ENCODE measurements at places on chromosomes 4 and X.

GRCh38 chr4:106530024-106530361, 161.4 kb upstream of the GIMD1 start:
- no peak for DNase-seq

- DNase-seq = no peak
Measured at GRCh38 chr4:4912155-4912554, 52.7 kb downstream of the MSX1 start.

DNA sequence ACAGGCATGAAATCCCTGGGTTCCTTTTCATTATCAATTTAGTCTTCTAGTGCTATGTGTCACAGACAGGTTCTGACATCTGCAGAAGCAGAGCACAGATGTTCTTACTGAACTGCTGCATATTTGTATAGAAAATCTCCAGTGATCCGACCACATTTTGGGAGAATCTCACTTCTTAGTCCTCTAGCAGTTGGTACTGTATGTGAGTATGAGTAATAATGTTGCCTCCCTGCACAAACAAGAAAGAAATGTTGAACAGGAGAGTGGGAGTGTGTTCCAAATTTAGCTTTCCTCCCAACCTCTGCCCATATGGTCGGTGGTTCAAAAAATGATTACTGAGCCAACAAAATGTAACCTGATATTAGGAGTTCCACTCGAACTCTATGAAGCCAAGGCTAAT, 165.3 kb upstream of the GPC4 start:
- no peak for DNase-seq

- no peak for DNase-seq
Measured at GRCh38 chrX:103431316-103431715, 55.0 kb downstream of the BEX3 start.
